Trophoblast cell (in vitro differentiated cells and primary cell): ENCODE measurements at places on chromosomes 3 and 15.

DNA sequence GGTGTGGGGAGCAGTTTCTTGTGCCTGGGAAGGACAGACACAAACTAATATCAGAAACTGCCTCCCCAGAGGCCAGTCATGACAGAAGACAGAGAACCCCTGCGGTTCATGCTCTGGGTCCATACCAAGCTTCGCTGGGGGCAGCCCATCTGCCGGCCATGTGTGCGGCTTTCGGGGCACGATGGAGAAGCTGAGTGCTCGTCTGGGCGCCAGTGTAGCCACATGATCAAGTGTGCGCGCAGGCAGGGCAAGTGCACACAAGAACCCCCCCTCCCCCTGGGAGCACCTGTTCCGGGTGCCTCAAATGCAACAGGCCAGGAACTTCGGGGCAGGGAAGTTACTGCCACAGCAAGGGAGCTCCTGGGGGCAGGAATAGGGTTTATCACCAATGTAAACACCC is 1.8 kb downstream of the ADAMTS17 start:
- DNase-seq: no peak

GRCh38 chr3:195116407-195117185 is 154.4 kb downstream of the XXYLT1 start:
- DNase-seq: no peak

DNA sequence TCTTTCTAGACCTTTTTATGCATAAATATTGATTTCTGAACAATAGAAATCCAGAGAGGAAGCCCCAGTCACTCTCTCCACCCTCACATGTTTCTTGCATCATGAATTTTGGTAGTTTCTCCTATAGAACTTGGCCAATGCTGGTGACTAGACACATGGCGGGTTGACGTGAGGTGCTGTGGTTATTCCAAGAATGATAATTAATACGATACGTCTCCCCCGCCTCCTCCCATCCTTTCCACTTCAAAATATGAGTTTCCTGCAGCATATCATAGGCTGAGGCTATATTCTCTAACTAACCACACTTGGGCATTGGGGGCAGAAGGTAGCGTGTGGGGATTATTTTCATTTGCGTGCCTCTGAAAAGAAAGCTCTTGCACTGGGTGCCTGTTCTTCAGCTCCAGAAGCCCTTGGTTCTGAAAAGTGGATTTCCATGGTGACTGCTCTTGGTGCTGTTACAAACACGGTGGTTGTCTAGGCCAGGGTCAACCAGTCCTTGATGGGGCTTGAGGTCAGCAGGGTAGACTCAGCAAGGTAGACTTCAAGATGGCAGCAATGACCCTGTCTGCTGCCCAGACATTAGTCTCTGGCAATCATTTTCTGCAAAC is 5.3 kb downstream of the TNFSF10 start:
- DNase-seq: peak; percentile 21

- DNase-seq: no peak
These were observed 71.6 kb downstream of the EPHB3 start for GRCh38 chr3:184633237-184633579.

DNA sequence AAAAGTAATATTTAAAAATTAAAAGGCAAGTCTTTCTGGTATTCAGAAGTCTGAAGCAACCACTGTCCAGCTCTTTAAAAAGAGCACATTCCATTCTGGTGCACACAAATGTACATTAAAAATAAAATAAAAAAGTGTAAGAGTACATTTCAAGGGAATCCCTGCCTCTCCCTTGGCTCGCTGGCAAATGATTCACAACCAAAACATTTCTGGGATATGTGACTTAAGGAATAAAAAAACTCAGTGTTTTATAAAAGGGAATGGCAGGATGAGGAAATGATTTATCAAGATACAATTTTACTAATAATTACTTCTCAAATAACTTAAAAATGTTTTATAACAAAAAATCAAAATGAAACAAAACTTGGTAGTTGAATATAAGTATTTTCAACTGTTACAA is 23.8 kb upstream of the ANXA2 start:
- DNase-seq: no peak

- DNase-seq: no peak
These were observed 110.5 kb upstream of the TBL1XR1 start for GRCh38 chr3:177307826-177308225.

GRCh38 chr3:127427156-127427555 is 139.3 kb upstream of the PRR20G start:
- DNase-seq: no peak

GRCh38 chr3:50483374-50483773 is 20.1 kb downstream of the CACNA2D2 start:
- DNase-seq: no peak

GRCh38 chr3:58924578-58924977 is 125.2 kb downstream of the CFAP20DC start:
- no peak for DNase-seq

DNA sequence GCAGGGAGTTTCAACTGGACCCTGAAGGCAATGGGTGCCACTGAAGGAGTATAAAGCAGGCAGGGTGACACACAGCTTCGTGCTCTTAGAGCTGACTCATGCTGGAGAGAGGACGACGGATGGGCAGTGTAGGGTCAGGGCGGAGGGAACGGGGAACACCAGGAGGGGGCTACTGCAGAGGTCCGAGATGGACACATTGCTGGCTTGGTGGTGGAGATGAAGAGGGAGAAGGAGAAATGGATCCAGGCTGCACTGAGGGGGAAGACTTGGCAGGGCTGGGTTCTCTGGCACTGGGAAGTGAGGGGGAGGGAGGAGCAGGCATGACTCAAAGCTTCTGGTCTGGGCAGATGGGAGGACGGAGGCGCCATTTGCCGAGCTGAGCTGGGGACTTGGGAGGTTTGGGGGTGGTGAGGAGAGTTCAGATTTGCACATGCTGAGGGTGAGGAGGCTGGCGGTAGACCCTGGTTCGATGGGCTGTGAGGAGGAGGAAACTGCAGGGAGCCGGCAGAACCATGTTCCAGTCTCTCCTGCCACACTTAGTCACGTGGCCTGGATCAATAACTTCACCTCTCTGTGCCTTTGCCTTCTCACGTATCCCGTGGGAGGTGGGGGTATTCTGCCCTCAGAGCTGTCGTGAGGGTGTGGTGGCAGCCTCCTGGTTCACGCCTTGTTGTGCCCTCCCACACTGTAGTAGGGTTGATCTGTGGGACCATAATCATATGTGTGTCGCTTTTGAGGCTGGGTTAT is 4.6 kb upstream of the KCTD6 start:
- DNase-seq: peak; percentile 40

- DNase-seq: no peak
These were observed 16.9 kb upstream of the MORF4L1 start for GRCh38 chr15:78855746-78856145.

DNA sequence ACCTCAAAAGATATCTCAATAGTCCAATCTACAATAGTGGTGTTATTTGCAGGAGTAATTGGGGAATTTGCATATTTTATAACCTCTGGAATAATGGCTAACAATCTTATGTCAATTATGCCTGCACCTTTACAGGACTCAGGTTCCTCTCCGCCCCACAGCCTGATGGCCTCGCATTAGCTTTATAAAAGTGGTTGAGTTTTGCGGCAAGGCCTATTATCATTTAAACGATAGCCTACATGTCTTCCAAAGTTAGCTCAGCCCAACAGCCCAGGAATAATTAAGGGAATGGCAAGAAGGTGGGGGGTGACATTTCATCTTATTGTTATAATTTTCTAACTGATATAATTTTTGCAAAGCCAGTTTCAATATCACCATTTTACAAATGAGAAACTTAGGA is 97.3 kb downstream of the RTP4 start:
- no peak for DNase-seq

GRCh38 chr3:126752303-126753190 is 48.5 kb downstream of the CHCHD6 start:
- peak; percentile 79 for DNase-seq

DNA sequence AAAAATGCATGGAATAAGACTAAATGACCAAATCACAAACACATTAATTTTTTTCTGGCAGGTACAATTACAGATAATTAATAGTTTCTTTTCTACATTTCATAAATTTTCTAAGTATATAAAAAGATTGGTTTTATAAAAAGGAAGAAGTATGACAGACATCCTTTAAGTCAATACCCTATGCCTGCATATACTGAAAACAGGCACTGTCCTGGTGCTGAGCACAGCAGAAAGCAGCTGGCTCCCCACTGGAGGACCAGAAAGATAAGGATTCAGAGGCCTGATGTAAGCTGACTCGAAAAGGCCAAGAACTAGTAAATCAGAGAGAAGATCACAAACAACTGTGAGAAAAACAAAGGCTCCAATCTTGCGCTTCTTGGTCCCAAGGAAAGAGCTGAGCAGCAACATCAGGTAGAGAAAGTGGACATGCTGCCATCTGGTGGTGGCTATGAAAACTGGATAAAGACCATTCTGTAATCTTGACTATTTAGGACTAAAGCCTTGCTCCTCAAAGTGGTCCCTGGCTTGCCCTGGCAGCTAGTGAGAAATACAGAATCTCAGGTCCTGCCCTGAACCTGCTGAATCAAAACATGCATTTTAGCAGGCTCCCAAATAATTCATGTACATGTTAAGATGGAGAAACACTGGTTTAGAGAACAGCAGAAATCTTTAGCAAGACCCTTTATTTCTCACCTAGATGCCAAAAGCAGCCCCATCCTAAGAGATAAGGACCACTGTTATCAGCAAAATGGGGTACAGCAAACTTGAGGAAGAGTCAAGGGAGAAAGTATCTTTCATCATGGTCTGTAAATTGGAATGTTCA is 76.0 kb downstream of the TRANK1 start:
- DNase-seq: peak; percentile 42

GRCh38 chr3:141485641-141486495 is 959 bp upstream of the RASA2 start:
- peak; percentile 83 for DNase-seq

DNA sequence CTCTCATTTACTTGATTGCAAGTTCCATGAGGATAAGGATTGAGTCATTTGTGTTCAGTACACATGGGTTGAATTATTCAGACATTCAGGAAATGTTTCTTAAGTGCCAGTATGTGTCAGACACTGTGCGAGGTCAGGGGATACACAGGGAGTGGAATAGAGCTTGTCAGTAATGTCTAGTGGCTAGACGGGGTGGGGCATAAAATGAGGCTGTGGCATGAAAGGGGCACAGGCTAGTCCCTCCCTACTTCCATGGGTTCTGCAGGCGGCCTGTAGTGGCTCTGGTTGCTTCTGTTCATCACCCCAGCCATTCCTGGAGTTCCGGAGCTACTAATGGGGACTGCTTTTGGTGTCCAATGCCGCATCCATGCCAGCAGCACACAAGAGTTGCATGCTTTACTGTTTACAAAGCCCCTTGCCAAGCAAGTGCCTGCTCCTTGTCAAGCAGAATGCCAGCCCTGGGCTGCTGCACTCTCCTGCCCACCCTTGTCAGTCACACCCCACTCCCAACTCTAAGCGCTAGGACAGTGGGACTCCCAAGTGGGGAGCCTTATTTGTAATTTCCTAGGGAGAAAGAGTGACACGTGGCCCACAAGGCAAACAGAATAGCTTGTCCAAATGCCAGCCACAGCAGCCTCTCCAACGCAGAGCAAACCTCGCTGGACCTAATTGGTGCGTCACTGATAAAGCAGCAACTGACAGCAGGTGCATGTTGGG is 70.8 kb downstream of the RAB11A start:
- DNase-seq: no peak

GRCh38 chr3:151156618-151157216 is 46.3 kb downstream of the GPR171 start:
- peak; percentile 33 for DNase-seq

DNA sequence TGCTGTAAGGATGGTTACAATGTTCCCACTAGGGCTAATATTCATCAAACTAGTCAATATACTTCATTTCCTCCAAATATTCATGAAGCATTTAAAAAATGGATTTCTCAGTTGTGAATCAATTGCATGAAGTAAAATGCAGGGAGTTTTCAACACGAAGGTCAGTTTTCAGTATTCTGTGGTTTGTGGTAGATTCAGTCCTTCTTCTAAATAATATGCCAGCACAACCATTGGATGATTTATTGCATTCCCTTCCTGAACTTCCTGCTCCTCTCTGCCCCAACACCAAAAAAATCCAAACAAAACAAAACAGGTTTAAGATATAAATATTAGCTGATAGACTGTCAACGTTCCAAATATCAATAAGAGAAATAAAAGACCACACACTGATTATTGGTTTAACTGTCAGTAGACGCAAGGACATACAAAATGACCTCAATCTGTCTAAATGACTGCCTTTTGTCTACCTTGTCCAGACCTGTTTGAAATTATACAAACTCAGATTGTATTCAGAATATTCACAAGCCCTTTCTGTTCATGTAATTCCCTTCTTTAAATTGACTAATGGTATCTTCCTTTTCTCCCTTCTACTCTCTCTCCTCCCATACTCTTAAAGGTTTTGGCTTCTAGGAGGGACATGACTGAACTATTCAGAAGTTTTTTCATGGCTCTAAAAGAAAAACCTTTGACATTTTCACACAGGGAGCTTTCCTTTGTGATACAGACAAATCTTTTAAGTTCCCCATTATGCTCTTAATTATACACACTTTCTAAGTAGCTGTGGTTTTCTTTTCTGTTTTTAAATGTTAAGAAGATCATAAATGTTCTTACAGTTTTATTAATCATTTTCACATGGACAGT is 92.6 kb upstream of the STT3B start:
- DNase-seq: no peak

- DNase-seq: no peak
These were observed 19.1 kb upstream of the MAGEF1 start for GRCh38 chr3:184730924-184731323.

GRCh38 chr15:74245342-74245931 is 9.3 kb downstream of the CCDC33 start:
- no peak for DNase-seq

DNA sequence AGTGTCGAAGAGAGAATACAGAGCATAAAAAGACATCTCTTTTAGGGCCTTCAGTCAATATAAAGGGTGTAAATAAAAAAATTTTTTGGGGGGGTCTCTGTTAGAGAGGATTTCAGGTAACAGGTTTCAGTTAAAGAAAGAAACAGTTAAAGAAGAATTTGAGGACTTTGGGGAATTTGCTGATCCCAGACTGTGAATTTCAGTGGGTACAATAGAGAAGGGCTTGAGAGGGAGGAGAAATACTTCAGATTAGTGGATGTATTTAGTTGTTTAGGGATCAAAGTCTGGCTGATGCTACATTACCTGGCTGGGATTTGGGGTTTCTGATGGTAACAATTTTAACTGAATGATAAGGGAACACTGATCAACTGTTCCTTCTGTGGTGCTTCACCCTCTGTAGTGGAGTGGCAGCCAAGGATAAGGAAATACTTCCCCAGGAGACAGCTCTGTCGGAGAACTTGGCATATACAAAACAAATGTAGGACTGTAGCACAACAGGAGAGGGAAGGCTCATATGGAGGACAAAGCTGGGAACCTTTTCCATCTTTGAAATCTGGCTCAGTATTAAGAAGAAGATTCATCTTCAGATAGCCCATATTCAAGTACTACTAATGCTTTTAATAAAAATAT is 79.2 kb downstream of the MEF2A start:
- no peak for DNase-seq
